ENCODE measurements at places on chromosomes 2 and 18.

DNA sequence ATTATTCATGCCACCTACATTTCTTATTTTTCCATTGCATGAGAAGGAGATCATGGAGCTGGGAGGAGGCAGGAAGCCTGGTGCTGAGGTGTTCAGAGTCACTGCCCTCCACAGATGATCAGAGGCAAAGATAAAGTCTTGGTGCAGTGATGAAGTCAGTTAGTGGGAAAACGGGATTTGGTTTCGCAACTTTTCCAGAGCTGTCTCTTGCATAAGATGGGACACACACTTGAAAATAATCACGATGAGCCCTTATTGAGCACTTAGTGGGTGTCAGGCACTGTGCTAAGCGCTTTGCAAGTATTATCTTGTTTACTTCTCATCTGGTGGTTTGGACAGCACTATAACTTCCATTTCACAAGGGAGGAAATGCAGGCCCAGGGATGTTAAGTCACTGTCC, 222.1 kb upstream of the SMAD2 start:
- no peak for DNase-seq

GRCh38 chr2:15705310-15705709, 113.6 kb downstream of the DDX1 start:
- no peak for DNase-seq

GRCh38 chr2:217530392-217531090, 472.3 kb downstream of the TNS1 start:
- DNase-seq = no peak

DNA sequence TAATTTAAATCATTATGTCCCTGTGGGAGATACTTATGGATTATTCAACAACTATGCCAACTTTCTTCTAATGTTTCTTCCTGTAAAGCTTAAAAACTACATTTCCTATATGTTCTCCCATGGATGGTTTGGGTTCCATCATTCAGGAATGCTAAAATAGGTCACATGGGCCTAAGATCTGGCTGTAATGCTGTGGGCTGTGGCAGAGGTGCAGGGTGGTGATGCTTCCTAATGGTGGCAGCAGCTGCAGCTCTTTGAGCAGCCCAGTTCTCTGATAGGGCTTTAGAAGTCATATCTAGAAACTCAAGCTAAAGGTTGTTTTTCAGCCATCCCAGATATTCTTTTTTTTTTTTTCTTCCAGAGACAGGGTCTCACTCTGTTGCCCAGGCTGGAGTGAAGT, 266.1 kb downstream of the ZNF385B start:
- DNase-seq = no peak

DNA sequence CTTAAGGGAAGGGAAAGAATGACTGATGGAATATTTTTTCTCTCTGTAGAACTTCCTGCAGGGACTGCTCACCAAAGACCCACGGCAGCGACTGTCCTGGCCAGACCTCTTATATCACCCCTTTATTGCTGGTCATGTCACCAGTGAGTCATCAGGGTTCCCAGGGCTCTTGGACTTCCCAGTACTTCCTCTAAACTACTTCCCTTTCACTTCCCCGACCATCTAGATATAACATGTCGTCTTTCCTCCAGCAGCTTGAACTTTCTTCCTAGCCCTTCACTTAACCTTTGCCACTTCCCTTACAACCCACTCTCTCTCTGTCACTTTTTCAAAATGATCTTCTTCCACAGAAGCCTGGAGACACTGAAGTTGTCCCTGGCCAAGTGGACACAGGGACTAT, 7.2 kb downstream of the STK36 start:
- peak; percentile 15 for DNase-seq

- DNase-seq = peak; percentile 41
These were observed 157.9 kb downstream of the LNPK start for GRCh38 chr2:175844169-175844568.

DNA sequence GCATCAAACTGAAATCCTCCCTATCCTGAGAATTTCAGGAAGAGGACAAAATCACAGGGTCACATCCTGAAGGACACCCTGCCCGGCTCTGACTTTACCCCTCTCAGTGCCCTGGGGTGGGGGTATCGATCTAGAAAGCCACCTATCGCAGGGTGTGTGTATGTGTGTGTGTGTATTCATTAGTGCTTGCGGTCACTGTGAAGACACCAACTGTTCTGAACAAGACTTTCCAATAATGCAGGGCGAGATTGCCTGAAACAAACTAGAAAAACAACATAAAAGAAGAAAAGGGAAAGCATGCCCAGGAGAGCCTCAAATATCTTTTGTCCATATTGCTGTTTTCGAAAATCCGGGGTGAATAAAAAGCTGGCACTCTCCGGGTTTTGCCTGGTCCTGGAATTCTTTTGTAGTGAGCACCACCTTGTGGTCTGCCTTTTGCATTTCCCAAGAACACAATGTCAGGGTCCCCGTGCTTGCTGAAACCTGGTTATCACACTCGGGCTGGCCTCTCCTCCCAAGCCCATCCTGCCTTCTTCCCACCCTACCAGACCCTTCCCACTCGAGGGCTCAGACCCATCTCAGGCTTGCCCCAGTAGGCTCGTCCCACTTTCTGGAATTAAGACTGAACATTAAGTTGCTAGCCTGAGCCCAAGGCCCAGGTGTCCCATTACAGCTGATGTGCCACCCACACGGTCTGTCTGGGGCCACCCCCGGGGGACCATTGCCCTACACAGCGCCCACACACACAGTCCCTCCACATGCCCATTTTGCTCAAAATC, 25.0 kb upstream of the COPS8 start:
- peak; percentile 47 for DNase-seq

DNA sequence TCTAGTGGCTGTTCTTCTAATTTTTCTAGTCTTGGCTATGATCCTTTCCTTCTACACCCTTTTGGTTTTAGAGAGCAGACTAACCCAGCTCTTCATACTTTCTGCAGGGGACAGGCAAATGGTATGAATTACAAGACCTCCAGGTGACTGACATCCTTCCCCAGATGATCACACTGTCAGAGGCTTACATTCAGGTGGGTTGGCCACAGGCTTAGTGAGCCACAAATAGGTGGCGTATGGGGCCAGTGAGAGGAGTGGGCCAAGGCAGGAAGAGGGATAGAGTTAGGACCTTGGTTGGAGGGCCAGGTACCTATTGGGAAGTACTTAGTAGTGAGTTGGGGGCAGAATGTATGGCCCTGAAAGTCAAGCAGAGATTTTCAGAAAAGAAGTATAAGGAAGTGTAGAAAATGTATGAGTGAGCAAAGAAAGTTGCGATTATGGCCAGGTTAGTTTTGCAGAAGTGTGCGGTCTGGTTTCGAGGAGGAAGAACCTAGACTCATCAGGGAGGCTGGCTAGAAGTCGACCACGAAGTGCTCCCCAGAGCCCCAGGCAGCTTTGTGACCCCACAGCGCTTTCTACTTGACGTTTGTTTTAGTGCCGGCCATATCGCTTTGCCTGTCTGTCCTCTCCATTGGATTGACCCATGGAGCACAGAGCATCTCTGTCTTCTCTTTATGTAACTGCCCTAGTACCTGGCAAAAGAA, 20.0 kb downstream of the SFTPB start:
- no peak for DNase-seq

GRCh38 chr2:189083106-189083505, 96.5 kb downstream of the COL5A2 start:
- DNase-seq = no peak

- peak; percentile 90 for DNase-seq
These were observed 234.8 kb downstream of the ALPK2 start for GRCh38 chr18:58394046-58394445.

GRCh38 chr18:32803568-32803967, 30.7 kb upstream of the KLHL14 start:
- peak; percentile 84 for DNase-seq

GRCh38 chr2:22842205-22842869, 542.6 kb upstream of the KLHL29 start:
- no peak for DNase-seq

DNA sequence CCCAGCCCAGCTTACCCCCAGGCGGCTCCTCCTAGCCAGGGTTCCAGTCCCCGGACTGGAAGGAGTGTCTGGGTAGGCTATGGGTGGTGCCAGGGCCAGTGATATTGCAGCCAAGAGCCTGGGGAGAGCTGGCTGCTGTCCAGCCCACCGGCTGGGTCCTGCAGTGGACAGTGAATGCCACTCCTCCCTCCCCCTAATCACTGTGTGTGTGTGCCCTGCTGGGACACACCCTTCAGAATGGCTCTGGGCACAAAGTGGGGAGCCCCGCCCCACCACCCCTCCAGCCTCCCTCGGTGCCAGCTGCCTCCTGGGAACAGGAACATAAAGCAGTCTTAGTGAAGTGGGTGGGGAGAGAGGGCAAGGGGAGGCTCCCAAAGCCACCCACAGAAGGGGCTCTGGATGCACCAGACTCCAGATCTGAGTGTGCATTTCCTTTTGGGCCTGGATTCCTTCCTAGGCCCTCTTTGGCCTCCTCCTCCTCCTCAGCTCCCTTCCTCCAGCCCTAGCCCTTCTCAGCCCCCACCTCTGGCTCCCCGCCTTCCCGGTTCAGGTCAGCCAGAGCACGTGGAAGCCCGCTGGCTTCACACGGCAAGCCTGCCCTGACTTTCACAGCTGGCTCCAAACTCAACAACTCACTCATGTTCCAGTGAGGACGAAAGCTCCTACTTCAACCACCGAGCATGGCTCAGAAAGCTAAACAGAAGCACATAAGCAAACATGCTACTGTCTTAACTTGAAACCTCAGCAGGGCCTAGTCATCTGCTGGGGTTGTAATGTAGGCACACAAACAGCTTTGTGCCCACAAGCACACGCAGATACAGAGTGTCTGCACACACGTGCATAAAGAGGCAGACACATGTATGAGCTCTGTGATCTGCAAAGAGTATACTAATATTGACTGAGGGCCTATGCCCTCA, 209.2 kb upstream of the SMAD2 start:
- DNase-seq = no peak

GRCh38 chr18:76145521-76146376, 349.3 kb downstream of the ZNF516 start:
- DNase-seq = no peak

- DNase-seq = peak; percentile 83
These were observed 1.1 kb downstream of the TMEM18 start for GRCh38 chr2:675982-676646.

DNA sequence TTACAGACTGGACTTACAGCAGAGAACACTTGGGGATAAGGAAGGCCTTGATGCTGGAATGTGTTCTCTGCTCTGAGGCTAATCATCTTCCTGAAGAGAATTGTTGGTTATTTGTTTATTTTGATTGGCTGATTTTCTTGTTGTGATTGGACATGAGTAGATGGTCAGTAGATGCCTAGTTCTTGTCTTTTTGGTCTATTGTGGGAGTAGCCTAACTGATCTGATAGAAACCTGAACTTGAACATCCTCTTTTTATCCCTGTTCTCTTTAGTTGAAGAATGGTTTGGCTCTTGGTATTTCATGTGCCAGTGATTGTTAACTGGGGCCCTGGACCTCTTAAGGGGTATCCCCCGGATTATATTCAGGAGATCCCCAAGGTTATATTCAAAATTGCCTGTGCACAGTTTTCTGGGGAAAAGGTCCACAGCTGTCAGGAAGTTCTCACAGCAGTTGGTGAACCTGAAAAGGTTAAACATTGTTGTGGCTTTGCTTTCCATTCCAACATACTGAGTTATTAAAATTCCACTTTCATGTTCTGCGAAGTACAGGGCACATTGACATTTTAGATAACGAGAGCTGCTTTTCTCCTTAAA, 13.6 kb downstream of the TWSG1 start:
- peak; percentile 44 for DNase-seq
